Astrocyte (in vitro differentiated cells and primary cell): ENCODE measurements at places on chromosomes 13 and 19. TPM values are rescaled to one million over a fixed set of nuclear protein-coding genes. Genes with fewer than 3 reads are reported as not detected.
A peak's percentile ranks its signal among the peaks of the same experiment; 100 is the strongest.

LYPD5 gene
- not detected in 2 replicates for total RNA-seq

TNFSF13B gene
- 0.89 and 1.7 TPM in 2 replicates for total RNA-seq

C5AR1 gene
- 4.6 and 5.2 TPM in 2 replicates for total RNA-seq

RCBTB1 gene
- 16.1 and 16.3 TPM in 2 replicates for total RNA-seq

NAA16 gene
- 10.0 and 11.5 TPM in 2 replicates for total RNA-seq

IZUMO4 gene
- total RNA-seq = 5.6 and 5.8 TPM in 2 replicates

LILRB5 gene
- not detected in 2 replicates for total RNA-seq

ZNF177 gene
- total RNA-seq = 1.2 and 1.7 TPM in 2 replicates

PRSS57 gene
- total RNA-seq = not detected in 2 replicates

DNA sequence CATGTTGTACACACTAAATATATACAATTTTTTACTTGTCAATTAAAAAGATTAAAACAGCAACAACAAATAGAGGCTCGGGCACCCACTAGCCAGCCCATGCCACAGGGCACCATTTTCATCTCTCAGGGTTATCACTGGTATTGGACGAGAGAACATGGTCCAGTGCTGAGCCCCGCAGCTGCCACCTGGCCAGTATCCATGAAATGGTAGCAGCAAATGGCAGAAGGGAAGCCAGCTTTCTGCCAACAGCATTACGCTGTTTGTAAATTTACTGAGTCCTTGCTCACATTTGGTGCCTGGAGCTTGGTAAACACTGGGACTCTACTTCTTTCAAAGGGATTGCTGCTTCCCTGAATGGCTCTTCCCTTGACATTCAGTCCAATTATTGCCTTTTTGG, 87.9 kb upstream of the WASF3 start:
- H3K27me3 ChIP-seq = no peaks in the 10 kb centered on the region
- peaks cover 10% of the 10 kb centered on the region for H3K4me1 ChIP-seq
- H3K36me3 ChIP-seq = no peaks in the 10 kb centered on the region
- DNase-seq = no peak
- no peak overlapping the region for H3K27ac ChIP-seq

- no peaks in the 10 kb centered on the region for H3K27me3 ChIP-seq
- DNase-seq = no peak
- H3K4me3 ChIP-seq = no peak overlapping the region
- no peaks in the 10 kb centered on the region for H3K4me1 ChIP-seq
These were observed 339.6 kb downstream of the UQCRFS1 start for GRCh38 chr19:28873301-28873700.

GRCh38 chr13:45674908-45675307, 27.2 kb upstream of the CBY2 start:
- no peaks in the 10 kb centered on the region for H3K36me3 ChIP-seq
- DNase-seq = peak; percentile 98
- H3K4me3 ChIP-seq = no peak overlapping the region
- H3K4me1 ChIP-seq = peaks cover 9% of the 10 kb centered on the region
- no peaks in the 10 kb centered on the region for H3K27me3 ChIP-seq

DNA sequence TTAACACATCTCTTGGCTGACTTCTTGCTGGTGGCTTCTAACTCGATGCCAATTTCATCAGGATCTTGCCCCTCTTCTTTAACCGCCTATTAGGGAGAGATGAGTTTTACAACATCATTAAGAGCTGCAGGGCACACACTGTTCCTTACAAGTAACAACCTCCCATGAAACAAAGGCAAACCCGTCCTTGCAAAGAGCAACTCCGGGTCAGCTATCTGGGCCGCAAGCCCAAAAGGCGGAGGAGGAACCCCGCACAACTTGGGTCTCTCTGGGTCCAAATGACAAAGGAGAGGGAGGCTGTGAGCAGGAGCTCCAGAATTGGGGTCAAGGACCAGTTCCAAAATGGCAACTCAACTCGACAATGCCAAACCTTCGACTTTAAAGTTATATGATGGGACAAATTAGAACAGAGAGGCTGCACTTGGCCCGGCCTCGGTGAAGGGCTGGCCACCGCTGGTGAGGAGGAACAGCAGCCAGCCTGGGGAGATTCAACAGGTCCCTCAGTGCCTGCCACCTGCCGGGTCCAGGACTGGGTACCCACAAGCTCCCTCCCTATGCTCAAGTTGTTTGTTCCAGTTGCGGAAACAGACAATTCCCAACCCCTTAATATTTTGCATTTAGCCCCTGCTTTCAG, 1.1 kb downstream of the SAFB2 start:
- no peak for DNase-seq
- no peaks in the 10 kb centered on the region for H3K27me3 ChIP-seq
- peaks cover 42% of the 10 kb centered on the region for H3K36me3 ChIP-seq
- H3K4me1 ChIP-seq = peaks cover 30% of the 10 kb centered on the region
- no peak overlapping the region for H3K27ac ChIP-seq

DNA sequence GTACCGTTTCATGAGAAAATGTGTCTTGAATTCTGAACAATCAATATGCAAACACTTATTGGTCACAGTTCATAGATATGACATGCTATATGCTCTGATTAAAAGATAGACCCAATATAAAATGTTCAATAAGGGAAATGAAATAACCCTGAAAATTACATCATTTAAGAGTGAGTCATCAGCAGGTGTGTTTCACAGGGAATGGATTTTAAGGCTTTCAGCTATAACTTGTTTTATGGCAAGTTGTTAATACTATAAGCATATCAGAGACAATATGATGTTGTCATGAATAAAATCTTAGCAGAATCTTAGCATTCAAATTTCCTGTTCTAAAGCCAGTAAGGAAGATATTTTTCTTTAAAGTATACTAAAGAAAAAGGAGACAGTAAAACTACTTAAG, 483.4 kb upstream of the PCDH9 start:
- H3K27ac ChIP-seq = no peak overlapping the region
- H3K36me3 ChIP-seq = no peaks in the 10 kb centered on the region
- no peaks in the 10 kb centered on the region for H3K27me3 ChIP-seq
- H3K4me1 ChIP-seq = no peaks in the 10 kb centered on the region

DNA sequence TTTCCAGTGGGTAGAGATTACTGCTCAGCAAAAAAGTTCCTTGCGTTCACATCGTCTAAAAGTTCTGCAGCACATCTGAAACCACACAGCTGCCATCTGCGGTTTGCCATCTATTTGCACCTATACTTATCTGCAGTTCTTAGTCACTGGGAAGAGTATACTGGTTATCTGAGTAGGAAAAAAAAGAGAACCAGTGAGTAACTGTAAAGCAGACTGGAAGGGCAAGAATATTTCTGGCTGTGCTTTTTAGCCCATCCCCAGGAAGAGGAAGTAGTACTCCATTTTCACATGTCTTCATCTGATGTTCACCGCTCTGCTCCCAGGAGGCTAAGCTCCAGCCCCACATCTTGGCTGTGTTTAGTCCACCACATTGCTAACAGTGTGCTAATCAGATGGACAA, 35.6 kb downstream of the EFNB2 start:
- no peaks in the 10 kb centered on the region for H3K27me3 ChIP-seq
- H3K36me3 ChIP-seq = peaks cover 9% of the 10 kb centered on the region
- H3K4me3 ChIP-seq = no peak overlapping the region
- peak overlapping the region; percentile 36 for H3K27ac ChIP-seq

DNA sequence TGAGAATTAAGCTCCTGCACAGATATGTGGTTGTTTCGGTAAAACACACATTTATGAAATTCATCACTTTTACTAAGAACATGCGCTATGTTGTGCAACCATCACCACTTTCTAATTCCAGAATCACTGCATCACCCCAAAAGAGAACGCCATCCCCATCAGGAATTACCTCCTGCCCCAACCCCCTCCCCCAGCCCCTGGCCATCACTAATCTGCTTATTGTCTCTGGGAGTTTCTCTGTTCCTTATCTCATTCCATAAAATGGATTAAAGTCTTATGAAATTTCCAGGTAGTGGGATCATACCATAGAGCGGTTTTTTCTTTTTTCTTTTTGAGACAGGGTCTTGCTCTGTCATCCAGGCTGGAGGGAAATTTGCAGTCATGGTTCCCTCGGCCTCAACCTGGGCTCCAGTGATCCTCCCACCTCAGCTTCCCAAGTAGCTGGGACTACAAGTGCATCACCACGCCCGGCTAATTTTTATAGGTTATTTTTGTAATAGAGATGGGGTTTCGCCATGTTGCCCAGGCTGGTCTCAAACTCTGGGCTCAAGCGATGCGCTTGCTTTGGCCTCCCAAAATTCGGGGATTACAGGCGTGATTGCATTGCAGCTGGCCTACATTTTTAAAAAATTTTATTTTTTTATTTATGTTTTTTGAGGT, 3.5 kb downstream of the ZSCAN5B start:
- no peaks in the 10 kb centered on the region for H3K4me1 ChIP-seq
- H3K27me3 ChIP-seq = no peaks in the 10 kb centered on the region
- no peak overlapping the region for H3K4me3 ChIP-seq
- DNase-seq = no peak
- no peak overlapping the region for H3K27ac ChIP-seq

GRCh38 chr13:109868578-109869311, 82.4 kb upstream of the IRS2 start:
- no peak for DNase-seq
- H3K27ac ChIP-seq = no peak overlapping the region
- no peaks in the 10 kb centered on the region for H3K36me3 ChIP-seq
- no peak overlapping the region for H3K4me3 ChIP-seq

DNA sequence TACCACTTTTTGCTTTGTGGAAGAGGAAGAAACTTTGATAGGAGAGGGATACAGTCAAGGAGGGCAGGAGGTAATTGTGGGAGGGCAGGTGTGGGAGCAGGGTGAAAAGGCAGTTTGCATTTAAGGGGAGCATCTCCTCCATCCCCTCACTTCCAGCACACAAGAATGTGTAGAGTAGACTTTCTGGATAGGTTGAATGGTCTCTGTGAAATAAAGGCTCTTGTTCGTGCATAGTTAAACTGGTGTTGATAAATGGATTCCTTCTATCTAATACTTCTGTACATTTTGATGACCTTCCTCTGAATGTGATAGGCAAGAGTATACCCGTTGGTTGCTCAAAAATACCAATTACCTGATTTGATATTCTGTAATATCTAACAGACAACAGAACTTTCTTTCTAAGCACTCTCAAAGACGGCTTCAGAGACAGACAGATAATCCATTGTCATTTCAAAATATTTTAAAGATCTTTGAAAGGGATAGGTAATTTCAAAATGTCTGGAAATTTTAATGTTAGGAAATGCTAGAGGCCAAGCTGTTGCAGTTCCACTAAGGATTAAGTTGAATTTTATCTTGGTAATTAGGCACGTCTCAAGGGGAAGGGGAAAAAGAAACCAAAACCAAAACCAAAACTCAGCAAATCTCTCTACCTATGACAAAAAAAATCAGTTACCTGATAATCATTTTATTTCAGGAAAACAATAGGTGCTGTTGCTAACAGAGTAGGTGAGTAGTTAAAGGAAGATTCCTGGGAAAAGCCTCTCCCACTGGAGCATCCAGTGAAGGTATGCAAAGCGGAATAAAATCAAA, 302.6 kb downstream of the COG6 start:
- no peaks in the 10 kb centered on the region for H3K36me3 ChIP-seq
- no peak overlapping the region for H3K27ac ChIP-seq
- no peak for DNase-seq
- H3K4me1 ChIP-seq = no peaks in the 10 kb centered on the region
- H3K27me3 ChIP-seq = no peaks in the 10 kb centered on the region

- H3K36me3 ChIP-seq = no peaks in the 10 kb centered on the region
- H3K4me3 ChIP-seq = no peak overlapping the region
- DNase-seq = no peak
- no peaks in the 10 kb centered on the region for H3K4me1 ChIP-seq
- H3K27ac ChIP-seq = no peak overlapping the region
- no peaks in the 10 kb centered on the region for H3K27me3 ChIP-seq
These were observed 197.1 kb upstream of the TSHZ3 start for GRCh38 chr19:31546205-31546960.

- H3K27me3 ChIP-seq = no peaks in the 10 kb centered on the region
- H3K27ac ChIP-seq = no peak overlapping the region
- no peak overlapping the region for H3K4me3 ChIP-seq
- H3K4me1 ChIP-seq = no peaks in the 10 kb centered on the region
These were observed 62.4 kb upstream of the C1QTNF9 start for GRCh38 chr13:24247016-24247415.

DNA sequence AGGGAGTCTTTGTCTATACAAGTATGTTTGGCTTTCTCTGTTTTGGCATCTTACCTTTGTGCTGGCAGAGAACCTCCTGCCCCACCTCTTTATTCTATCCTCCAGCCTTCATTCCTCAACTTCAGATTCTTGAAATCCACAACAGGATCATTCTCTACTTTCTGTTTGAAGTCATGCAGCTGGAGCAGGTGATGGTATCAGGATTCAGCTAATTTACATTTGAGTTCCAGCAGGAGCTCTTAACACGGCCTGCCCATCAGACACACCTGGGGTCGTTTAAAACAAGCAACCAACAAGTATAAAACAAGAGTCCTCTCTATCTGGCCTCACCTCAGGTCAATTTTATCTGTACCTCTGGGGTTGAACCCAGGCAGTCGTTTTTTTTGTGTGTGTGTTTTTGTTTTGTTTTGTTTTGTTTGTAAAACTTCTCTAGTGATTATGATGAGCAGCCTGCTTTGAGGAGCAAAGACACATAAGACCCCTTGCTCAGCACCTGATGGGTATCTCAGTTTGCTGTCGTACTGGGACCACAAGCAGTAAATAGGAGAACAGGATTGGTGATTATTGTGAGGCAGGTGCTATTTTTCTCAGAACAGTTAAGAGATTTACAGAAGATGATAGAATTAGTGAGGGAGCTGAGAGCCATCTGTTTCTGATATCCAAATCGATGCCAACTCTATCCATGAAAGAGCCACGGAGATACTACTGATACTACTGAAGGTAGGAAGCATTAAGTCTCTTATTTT, 78.4 kb downstream of the GPC6 start:
- H3K27ac ChIP-seq = peak overlapping the region; percentile 9
- peaks cover 17% of the 10 kb centered on the region for H3K4me1 ChIP-seq
- H3K4me3 ChIP-seq = no peak overlapping the region
- no peaks in the 10 kb centered on the region for H3K27me3 ChIP-seq

GRCh38 chr19:18832306-18833140, 764 bp downstream of the UPF1 start:
- H3K4me3 ChIP-seq = peak overlapping the region; percentile 76
- peaks cover 2% of the 10 kb centered on the region for H3K27me3 ChIP-seq
- no peak for DNase-seq
- peaks cover 15% of the 10 kb centered on the region for H3K4me1 ChIP-seq
- peaks cover 4% of the 10 kb centered on the region for H3K36me3 ChIP-seq

- H3K27me3 ChIP-seq = no peaks in the 10 kb centered on the region
- no peak for DNase-seq
- H3K36me3 ChIP-seq = peaks cover 67% of the 10 kb centered on the region
- H3K4me1 ChIP-seq = no peaks in the 10 kb centered on the region
These were observed 109.9 kb downstream of the COL4A1 start for GRCh38 chr13:110197026-110197425.

DNA sequence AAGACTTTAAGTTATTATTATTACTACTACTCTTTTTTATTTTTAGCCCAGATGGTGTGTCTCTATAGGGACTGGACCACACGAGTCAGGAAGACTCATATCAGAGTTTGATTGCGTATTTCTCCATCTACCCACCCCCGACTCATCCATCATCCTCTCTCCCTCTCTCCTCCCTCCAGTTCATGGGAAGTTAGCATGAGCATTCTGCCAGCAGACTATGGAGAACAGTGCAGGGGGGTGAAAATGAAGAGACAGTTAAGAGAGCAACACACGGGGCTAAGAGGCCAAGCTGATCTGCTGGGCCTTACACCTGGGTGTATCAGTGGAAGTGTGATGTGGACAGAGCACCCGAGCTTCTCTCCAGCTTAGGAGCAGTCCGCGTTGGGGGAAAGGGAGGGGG, 95.0 kb downstream of the UQCRFS1 start:
- no peaks in the 10 kb centered on the region for H3K27me3 ChIP-seq
- no peak overlapping the region for H3K4me3 ChIP-seq
- H3K27ac ChIP-seq = no peak overlapping the region
- H3K4me1 ChIP-seq = no peaks in the 10 kb centered on the region
- H3K36me3 ChIP-seq = no peaks in the 10 kb centered on the region
- DNase-seq = no peak

GRCh38 chr19:6890938-6891337, 3.6 kb downstream of the ADGRE1 start:
- no peaks in the 10 kb centered on the region for H3K27me3 ChIP-seq
- H3K4me1 ChIP-seq = no peaks in the 10 kb centered on the region
- H3K27ac ChIP-seq = no peak overlapping the region
- no peak overlapping the region for H3K4me3 ChIP-seq
